ENCODE measurements at places on chromosomes 4 and X. TPM values are rescaled to one million over a fixed set of nuclear protein-coding genes. Genes with fewer than 3 reads are reported as not detected.

COX7B2 gene
- total RNA-seq, result not detected

MAGEB2 gene
- not detected for total RNA-seq

F11 gene
- not detected for total RNA-seq

KDM5C gene
- total RNA-seq, result 96.9 TPM

PRKG2 gene
- 1.4 TPM for total RNA-seq

MCTS1 gene
- 60.3 TPM for total RNA-seq

MAGEB6B gene
- total RNA-seq, result not detected

PRDM8 gene
- 29.1 TPM for total RNA-seq

MXRA5 gene
- total RNA-seq, result 0.86 TPM

CXorf49 gene
- not detected for total RNA-seq

USP17L20 gene
- total RNA-seq, result not detected

GLUD2 gene
- total RNA-seq, result 0.53 TPM

REELD1 gene
- not detected for total RNA-seq

NXF2 gene
- not detected for total RNA-seq

CCDC160 gene
- not detected for total RNA-seq

EXOC1 gene
- total RNA-seq, result 28.9 TPM

TREX2 gene
- not detected for total RNA-seq

LRRC66 gene
- 0.35 TPM for total RNA-seq

AVPR2 gene
- not detected for total RNA-seq

PPM1K gene
- total RNA-seq, result 15.1 TPM

SRPK3 gene
- total RNA-seq, result not detected

STS gene
- total RNA-seq, result 5.8 TPM

IL13RA2 gene
- total RNA-seq, result 15.2 TPM

TIGD4 gene
- not detected for total RNA-seq

PPP1R3F gene
- 0.58 TPM for total RNA-seq

GUCY1B1 gene
- 3.7 TPM for total RNA-seq

NDP gene
- 0.29 TPM for total RNA-seq

CSTF2 gene
- 23.9 TPM for total RNA-seq

HPSE gene
- under 0.01 TPM for total RNA-seq

CRMP1 gene
- total RNA-seq, result 0.58 TPM

SLC6A14 gene
- total RNA-seq, result not detected

AFF2 gene
- total RNA-seq, result not detected

OTC gene
- not detected for total RNA-seq

CSAG3 gene
- not detected for total RNA-seq

RAB28 gene
- 15.6 TPM for total RNA-seq

ADH4 gene
- not detected for total RNA-seq

CXCL10 gene
- not detected for total RNA-seq

ZNF141 gene
- total RNA-seq, result 4.0 TPM

ASB5 gene
- not detected for total RNA-seq

EDA gene
- total RNA-seq, result under 0.01 TPM

GABRG1 gene
- total RNA-seq, result not detected

ASMT gene
- total RNA-seq, result not detected

STK32B gene
- total RNA-seq, result not detected

FGFBP2 gene
- not detected for total RNA-seq

TNMD gene
- total RNA-seq, result not detected

SPANXA2 gene
- total RNA-seq, result not detected

MAGEE1 gene
- total RNA-seq, result 0.53 TPM

PROM1 gene
- total RNA-seq, result not detected

NUDT11 gene
- total RNA-seq, result 13.0 TPM
